ENCODE measurements at places on chromosomes 7 and 10. TPM values are rescaled to one million over a fixed set of nuclear protein-coding genes. Genes with fewer than 3 reads are reported as not detected.

Gene TMEM168
- total RNA-seq: 36.0 TPM

- no peak for DNase-seq
These were observed 787 bp downstream of the CCL26 start for GRCh38 chr7:75771224-75771623.

GRCh38 chr10:77605466-77605865 lies 32.1 kb downstream of the KCNMA1 start:
- no peak for DNase-seq

- no peak for DNase-seq
These were observed 279.7 kb downstream of the ADRA2A start for GRCh38 chr10:111356571-111356970.

Data from SK-MEL-5 (cell line).